Naive thymus-derived CD4-positive, alpha-beta T cell (primary cell): ENCODE measurements at places on chromosomes 13 and 19. TPM values are rescaled to one million over a fixed set of nuclear protein-coding genes. Genes with fewer than 3 reads are reported as not detected.

KIR3DL1 gene
- not detected for polyA plus RNA-seq

C1QTNF9B gene
- not detected for polyA plus RNA-seq

ADPRHL1 gene
- 0.37 TPM for polyA plus RNA-seq

- DNase-seq: no peak
These were observed 105.5 kb downstream of the TNFSF13B start for GRCh38 chr13:108375034-108375433.

- DNase-seq: no peak
These were observed 29.5 kb downstream of the TMPRSS9 start for GRCh38 chr19:2389594-2389993.

PRTN3 gene
- polyA plus RNA-seq: not detected

IZUMO2 gene
- not detected for polyA plus RNA-seq

GARIN5A gene
- 0.77 TPM for polyA plus RNA-seq

- DNase-seq: no peak
These were observed 18.7 kb downstream of the PLVAP start for GRCh38 chr19:17358395-17358794.

ONECUT3 gene
- not detected for polyA plus RNA-seq

GRCh38 chr19:2624537-2625091, 77.9 kb downstream of the GNG7 start:
- no peak for DNase-seq

COX6B2 gene
- polyA plus RNA-seq: not detected

- DNase-seq: no peak
These were observed 19.0 kb upstream of the ADGRE1 start for GRCh38 chr19:6868351-6868750.

- no peak for DNase-seq
These were observed 10.6 kb downstream of the ABHD17A start for GRCh38 chr19:1874554-1875185.

DNA sequence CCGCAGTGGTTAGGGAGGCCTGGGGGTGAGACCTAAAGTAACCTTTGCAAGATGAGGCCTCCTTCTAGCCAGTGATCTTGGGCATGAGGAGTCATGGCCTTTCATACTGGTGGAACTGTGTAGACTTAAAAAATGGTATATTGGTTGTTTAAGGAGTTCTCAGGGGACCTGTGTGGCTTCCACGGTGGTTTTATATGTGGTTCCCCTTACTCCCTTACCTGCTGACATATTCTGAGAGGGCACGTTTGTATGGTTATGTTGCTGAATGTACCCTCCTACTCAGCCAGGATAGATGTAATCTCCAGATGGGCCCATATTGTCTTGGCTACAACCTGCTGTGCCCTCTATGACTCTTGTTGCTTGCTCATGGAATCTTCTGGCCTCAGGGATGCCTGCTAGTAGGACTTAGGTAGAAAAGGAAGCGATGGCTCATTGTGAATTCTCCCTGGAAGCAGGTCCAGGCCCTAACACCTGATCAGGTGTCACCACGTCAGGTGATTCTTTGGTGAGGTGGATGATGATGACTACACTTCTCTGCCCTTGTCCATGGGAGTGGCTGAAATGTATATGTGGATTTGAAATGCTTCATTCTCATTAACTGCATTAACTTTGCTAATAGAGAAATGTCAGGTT, 1.8 kb downstream of the ZNF460 start:
- DNase-seq: no peak

GRCh38 chr13:107576430-107576829, 638.9 kb downstream of the LIG4 start:
- no peak for DNase-seq

VAV1 gene
- polyA plus RNA-seq: 41.4 TPM

GRCh38 chr19:1230783-1231489, 6.9 kb downstream of the CBARP start:
- no peak for DNase-seq

DNA sequence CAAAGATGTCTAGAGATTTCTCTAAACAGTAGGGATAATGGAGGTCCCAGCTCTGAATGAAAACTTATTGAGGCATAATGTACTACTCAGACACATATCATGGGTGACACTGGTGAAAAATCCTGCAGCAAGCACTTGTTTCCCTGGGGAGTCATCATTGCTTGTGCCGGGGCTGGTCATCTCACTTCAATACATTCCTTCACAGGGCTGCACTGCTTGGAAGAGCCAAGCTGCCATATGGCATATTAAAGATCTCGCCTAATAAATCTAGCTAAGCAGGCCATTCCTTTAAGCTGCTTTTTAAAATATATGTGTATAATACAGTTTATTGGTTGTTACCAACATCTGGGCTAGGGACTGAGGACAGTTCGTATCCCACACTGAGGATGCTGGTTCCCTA, 332.2 kb upstream of the GPC6 start:
- DNase-seq: no peak

DNA sequence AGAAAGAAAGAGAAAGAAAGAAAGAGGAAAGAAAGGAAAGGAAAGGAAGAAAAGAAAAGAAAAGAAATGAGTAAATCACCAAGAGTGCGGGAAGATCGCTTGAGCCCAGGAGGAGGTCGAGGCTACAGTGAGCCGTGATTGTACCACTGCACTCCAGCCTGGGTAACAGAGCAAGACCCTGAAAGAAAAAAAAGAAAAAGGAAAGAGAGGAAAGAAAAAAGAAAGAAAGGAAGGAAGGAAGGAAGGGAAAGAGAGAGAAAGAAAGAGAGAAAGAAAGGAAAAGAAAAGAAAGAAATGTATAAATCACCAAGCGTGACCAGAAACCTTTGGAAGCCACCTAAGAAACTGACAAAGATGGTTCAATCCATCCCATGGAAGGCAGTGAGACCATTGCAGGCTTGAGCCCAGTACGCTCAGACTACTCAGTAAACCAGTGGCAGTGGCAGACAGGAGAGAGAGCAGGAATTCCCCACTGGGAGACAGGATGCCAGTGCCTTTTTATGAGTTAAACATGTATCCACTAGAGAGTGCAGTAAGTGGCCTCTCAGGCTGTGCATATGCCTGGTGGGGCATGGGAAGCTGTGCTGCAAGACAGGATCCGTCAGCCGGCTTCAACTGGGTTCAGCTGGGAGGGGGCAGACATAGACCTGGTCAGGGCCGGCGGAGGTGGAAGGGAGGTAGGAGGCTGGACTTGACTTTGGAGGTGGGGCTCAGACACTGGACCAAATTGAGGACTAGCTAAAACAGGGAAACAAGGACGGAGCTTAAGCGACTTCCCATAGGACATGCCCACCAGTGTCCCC, 4.8 kb downstream of the GPR42 start:
- no peak for DNase-seq

DNA sequence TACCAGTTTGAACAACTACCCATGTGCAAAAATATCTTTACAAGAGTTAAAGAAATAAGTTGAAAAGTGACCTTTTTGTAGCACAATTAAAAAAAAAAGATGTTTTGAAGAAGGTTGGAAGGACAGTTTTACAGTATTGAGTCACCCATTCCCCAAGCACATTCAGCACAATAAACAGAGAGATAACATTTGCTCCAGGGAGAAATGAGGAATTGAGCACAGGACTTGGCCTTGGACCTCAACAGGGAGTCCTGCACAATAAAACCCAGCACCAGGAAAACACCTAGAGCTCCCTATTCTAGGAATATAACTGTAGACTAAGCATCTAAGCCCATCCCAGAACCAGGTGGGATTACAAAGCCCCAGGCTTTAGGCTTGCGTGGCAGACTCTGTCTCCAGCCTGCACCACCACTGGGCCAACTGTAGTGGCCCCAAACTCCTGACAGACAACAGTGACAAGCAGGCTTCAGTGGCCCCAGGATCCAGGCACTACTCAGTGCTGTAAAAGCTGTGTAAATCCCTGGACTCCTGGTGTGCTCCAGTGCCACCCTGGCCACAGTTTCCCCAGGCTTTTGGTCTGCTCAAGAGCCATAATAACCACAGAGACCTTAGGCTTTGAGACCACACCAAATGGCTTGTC, 857.2 kb downstream of the SLITRK1 start:
- DNase-seq: no peak

- no peak for DNase-seq
These were observed 17.6 kb upstream of the GSX1 start for GRCh38 chr13:27774651-27775050.

EFNB2 gene
- polyA plus RNA-seq: not detected

PNMA8A gene
- not detected for polyA plus RNA-seq

- no peak for DNase-seq
These were observed 12.3 kb downstream of the ELSPBP1 start for GRCh38 chr19:48006762-48007161.

PRR19 gene
- 0.61 TPM for polyA plus RNA-seq
